ENCODE measurements at places on chromosomes 1 and 21.

- DNase-seq = no peak
Measured at GRCh38 chr1:54547601-54548388, at the start of gene ACOT11. TSS of gene ACOT11 (plus strand) at chr1:54548228. CDS start at chr1:54548310, 82 bp downstream.

DNA sequence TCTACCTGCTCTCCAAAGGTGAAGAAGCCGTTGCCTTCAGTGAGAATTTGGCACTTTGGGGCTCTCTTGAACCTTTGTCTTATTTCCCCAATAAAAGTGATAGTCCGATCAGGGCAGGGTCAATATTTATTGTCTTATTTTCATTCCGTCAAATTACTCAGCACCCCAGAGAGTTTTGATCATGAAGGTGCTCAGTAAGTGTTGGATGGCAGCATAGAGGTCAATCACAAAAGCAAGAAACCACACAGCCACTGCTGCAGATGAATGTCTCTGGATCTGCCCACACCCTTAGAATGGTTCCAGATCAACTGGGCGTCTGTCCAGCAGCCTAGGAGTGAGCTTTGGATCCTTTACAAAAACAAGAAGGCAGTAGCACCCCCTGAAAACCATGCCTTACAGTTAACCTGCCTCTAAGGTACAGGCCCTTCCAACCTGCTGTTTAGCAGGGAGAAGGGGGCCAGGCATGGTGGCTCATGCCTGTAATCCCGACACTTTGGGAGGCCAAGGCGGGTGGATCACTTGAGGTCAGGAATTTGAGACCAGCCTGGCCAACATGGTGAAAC lies 97.3 kb downstream of the PSMG1 start:
- no peak for DNase-seq

- DNase-seq = no peak
Measured at GRCh38 chr1:186950547-186950946, 121.8 kb downstream of the PLA2G4A start.

- no peak for DNase-seq
Measured at GRCh38 chr1:71857862-71858261, 424.5 kb downstream of the NEGR1 start.

DNA sequence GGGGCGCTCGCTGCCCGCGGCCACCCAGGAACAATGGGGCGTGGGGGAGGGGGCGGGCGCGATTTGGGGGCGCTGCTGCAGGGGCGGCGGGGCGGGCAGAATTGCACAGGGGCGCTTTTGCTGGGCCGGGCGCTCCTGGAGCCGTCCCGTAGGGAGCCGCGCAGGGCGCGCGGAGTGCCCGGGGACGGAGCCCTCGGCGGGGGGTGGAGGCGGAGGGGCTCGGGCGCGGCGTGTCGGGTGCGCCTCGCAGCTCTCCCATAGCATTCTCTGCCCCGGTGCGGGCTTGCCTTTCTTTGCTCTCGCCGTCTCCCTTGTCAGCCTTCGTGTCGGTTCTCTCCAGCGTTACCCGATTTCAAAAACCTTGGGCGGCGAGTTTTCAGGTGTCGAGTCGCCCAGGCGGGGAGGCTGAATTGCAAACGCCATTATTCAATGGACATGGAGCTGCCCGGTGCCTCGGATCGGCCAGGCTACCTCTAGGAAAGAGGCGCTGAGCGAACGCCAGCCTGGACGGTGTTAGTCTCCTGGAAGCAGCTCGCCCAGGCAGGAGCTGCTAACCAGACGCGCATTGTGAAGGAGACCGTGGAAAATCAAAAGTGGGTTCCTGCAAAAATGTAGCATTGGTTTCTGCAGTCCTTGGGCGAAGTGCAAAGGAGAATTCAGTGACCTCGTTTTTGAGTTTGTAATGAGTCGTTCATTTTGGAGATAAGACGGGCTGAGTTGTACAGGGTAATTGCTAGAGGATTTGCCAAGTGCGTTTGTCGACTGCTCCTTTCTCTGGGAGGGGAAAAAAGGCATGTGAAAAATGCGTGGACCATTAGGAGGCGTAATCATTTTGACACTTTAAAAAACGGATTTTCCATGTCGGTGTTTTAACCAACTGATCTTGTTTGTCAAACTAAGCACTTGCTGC lies 626 bp downstream of the CXADR start:
- no peak for DNase-seq

- DNase-seq = no peak
Measured at GRCh38 chr1:174008269-174008668, 13.9 kb downstream of the RC3H1 start.

DNA sequence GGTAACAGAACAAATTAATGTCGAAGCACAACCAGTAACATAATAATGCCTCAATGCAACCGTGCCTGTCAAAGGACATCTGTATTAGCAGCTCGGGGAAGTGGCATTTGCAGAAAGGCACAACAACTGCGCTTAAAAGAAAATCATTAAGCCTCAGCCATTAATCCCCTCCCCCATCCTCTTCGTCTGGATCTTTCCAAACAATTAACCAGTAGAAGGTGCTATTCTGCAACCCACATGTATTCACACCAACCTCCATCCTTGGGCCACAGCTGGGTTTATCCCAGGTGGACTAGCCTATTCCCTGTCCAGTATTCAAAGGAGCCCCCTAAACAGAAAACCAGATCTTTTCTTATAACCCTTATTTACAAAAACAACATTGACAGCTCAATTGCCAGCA lies 2.6 kb downstream of the RERE start:
- DNase-seq = no peak

DNA sequence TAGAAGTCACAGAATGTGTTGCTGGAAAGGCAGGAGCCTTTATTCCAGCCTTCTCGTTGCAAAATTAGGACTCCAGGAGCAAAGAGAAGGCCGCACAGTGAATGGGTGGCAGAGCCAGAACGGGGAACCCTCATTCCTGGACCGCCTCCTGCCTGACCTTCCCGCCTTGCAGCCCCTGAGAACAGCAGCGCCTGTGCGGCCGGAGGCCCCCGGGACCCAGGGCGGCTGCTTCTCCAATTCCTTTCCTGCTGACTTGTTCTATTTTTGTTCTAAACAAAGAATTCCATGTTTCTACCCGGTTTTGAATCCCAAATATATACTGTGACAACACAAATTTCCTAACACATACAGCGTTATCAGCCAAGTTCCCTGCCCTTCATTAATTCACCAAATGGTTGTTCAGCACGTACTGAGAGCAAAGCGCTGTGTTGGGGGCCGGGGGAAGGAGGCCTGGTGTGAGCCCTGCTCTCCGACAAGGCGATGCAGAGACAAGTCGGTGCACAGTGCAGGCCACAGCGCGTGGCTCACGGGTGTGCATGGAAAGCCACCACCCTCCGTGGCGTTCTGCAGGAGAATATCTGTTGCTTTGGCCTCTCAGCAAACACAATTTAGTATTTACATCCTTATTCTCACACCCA lies 31.9 kb upstream of the COL6A2 start:
- no peak for DNase-seq

GRCh38 chr21:15772654-15773053 lies 42.9 kb downstream of the USP25 start:
- no peak for DNase-seq

DNA sequence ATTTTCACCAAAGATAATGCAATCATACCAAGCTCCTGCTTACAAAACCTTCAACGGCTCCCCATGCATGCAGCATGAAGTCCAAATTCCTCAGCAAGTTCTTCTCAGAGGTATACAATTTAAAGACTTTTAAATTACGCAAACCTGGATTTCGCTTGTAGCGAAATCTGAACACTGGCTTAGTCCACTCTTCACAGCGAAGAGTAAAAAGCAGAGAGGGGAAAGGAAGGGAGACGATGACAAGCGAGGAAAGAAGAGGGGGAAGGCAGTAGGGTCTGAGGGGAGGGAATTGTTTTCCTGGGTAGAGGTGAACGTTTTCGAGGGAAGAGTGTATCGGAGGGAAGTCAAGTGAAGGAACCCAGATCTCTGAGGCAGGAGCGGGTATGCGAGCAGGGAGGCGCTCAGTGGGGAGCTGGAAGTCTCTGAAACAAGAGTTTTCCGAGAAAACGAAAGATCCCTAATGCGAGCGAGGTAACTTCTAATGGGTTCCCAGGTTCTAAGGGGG lies 790 bp downstream of the TESK2 start:
- no peak for DNase-seq

- no peak for DNase-seq
Measured at GRCh38 chr1:206050655-206051235, 2.2 kb upstream of the RHEX start.

DNA sequence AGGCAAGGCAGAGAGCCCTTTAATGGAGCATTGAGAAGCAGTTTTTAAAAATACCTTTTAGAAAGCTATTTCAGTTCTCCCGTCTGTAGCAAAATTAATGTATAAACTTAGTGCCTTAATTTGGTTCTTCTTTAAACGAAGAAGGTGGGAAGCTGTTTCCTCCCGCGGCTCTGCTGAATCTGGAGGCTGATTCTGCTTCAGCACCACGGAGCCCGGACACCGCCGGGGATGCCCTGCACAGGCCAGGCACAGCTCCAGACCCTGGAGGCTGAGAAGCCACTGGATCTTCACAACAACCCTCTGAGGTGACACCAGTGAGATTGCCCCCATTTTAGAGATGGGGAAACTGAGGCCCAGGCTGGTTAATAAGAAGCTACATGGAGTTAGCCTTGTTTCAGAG lies 175.8 kb upstream of the VAMP3 start:
- no peak for DNase-seq

- DNase-seq = no peak
Measured at GRCh38 chr1:220595179-220595578, 67.2 kb downstream of the MARK1 start.

DNA sequence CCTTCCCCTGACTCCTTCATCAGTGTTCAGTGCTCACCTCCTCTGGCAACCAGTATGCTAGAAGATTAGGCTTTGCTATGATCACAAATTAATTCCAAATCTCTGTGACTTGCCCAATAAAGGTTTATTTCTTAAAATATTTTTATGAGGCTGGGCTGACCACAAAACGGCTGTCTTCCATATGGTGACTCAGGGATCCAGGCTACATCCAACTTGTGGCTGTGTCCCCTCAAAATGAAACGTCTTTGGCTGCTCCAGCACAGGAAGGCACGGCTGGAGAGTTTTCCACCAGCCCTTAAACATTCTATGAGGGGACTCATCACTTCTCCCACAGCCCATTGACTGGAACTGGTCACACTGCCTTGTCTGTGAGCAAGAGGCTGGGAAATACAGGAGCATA lies 131.5 kb downstream of the HUNK start:
- DNase-seq = no peak

GRCh38 chr1:206757524-206758266 lies 12.9 kb upstream of the IL19 start:
- no peak for DNase-seq

DNA sequence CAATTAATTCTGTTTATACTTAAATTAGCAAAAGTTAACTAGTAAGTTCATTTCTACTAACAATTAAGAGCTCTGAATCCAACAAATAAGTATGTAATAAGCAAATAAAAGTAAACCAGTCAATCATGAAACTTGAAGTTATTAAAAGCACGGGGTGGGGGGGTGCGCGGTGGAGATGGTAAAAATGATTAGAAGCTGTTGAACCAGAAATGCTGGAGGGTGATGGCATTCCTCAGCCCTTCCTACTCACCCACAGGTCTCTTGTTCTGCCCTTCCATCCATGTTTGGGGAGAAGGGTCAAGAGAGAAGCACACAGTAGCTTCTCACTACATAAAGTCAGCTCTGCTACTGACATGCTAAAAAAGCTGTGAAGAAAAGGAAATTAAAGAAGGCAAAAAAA lies 63.5 kb downstream of the AKT3 start:
- no peak for DNase-seq

- DNase-seq = no peak
Measured at GRCh38 chr21:45262616-45263015, 25.1 kb downstream of the POFUT2 start.

DNA sequence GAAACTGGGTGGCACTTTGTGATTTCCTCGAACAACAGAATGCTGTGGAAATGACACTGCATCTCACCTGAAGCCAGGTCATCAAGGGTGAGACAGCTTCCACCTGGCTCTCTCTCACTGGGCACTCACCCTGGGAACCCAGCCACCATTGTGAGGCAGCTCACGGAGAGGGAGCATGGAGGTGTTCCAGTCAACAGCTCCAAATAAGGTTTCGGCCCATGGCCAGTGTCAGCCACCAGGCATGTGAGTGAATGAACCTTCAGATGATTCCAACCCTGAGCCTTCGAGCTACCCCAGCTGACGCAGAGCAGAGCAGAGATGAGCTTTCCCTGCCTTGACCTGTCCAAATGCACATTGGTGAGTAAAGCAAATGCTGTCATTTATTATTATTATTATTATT lies 58.1 kb downstream of the SYDE2 start:
- DNase-seq = no peak

DNA sequence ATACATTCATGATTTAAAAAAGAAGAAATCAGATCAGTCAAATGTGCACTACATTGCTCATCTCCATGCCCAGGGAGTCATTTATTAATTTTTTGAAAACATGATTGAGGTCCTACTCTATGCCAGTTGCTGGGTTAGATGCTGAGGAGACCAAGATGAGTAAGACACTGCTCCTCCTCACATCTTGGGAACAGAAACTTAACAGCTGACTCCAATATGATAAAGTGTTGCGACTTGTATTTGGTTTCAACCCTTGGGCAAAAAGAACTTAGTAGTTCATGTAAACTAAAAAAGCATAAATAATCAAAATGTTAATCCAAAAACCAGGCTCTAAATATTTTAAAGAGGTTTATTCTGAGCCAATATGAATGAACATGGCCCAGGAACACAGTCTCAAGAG lies 56.9 kb downstream of the OPTC start:
- no peak for DNase-seq

DNA sequence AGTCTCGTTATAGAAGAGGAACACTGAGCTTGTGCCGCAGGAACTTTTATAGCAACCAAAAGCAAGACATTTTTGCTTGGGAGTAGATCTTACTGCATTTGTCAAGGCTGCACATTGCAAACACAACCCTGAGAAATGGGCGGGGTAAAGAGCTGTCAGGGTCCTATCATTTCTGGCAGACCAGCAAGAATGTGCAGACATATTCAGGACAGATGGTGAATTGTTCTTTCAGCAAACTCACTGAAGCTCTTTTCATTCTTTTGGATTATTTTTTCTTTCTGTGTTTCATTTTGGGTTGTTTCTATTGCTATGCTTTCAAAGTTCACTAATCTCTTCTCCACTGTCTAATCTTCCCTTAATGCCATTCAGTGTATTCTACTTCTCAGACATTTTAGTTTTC lies 5.1 kb upstream of the ACTN2 start:
- no peak for DNase-seq

DNA sequence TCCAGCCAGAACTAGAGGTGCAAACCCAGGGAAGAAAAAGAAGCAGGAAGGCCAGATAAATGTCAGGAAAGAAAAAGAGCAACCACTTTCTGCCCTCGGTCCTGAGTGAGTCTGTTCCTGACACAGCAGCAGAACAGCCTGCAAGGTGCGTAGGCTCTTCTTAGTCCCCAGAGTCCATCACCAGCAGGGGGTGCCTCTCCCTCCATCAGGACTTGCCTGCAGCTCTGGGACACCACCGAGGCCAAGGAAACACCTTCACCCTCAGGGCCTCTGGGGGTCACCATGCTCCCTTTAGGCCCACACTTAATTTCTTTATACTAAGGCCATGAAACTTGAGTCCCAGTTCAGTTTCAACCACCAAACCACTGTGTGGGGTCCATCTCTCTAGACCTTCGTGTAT lies 43.7 kb upstream of the NFASC start:
- no peak for DNase-seq
